ENCODE measurements at places on chromosomes 16 and 17.
A peak's percentile ranks its signal among the peaks of the same experiment; 100 is the strongest.

GRCh38 chr16:29148867-29149272 is 164.0 kb downstream of the LAT start:
- peak; percentile 36 for DNase-seq

- no peak for DNase-seq
Observed at GRCh38 chr17:67025216-67025792, 19.1 kb upstream of the CACNG1 start.

DNA sequence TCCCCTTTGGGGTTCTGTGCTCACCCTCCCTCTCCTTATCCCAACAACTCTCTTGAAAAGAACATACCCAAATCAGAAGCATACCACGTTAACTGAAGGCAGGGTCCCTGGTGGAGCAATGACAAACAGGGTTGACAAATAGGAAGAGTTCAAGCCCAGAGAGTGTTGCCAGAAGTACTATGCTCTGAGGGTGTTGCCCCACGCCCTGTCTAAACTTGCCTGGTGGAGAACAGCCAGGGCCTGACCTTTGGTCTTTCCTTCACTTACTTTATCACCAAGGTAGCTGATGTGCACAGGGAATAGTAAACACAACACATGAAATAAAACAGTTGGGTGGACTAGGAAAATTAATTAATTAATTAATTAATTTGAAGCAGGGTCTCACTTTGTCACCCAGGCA is 23.3 kb downstream of the ZNF75A start:
- DNase-seq: no peak

DNA sequence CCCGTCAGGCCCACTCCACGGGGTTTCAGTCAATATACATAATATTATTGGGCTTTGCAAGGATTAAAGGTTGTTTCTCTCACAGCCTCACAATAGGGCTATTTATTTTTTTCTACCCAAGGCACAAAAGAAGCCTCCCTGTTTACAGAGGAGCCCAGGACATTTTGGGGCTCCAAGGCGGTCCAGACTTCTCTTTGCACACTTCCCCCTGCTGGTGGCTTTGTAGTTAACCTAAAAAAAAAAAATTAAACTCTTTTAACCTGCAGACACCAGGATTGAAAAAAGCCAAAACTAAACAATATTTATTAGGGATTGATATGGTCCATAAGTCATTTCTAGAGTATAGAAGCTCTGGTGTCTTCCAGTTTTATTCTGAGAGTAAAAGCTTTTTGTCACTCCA is 169.7 kb upstream of the ZFHX3 start:
- peak; percentile 16 for DNase-seq

DNA sequence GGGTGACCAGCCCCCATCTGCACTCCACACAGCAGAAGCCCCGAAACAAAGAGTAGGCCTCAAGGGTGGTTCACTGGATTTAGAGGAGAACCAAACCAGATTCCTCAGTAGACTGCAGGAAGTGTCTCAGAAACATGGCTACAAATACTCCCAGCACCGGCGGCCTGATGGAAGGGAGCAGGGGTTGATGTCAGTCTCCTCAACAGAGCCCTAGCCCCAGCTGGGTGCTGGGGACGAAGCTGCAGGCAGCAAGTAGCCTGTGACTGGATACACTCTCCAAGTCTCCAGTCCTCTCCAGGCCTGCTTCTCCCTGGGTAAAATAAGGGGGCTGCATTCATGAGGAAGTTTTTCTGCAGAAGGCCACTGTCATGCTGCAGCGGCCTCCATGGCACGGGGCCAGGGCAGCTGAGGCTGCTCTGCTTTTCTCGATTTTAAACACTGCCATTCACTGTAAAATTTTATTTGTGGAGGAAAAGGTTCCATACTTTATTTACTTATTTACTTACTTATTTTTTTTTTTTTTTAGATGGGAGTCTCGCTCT is 36.7 kb upstream of the SREBF1 start:
- DNase-seq: no peak

- no peak for DNase-seq
Observed at GRCh38 chr17:82278786-82279391, 5.4 kb upstream of the CSNK1D start.

- DNase-seq: peak; percentile 85
Observed at GRCh38 chr17:39634384-39634871, 2.5 kb upstream of the STARD3 start.

- DNase-seq: no peak
Observed at GRCh38 chr16:23061669-23062068, 87.6 kb downstream of the USP31 start.

DNA sequence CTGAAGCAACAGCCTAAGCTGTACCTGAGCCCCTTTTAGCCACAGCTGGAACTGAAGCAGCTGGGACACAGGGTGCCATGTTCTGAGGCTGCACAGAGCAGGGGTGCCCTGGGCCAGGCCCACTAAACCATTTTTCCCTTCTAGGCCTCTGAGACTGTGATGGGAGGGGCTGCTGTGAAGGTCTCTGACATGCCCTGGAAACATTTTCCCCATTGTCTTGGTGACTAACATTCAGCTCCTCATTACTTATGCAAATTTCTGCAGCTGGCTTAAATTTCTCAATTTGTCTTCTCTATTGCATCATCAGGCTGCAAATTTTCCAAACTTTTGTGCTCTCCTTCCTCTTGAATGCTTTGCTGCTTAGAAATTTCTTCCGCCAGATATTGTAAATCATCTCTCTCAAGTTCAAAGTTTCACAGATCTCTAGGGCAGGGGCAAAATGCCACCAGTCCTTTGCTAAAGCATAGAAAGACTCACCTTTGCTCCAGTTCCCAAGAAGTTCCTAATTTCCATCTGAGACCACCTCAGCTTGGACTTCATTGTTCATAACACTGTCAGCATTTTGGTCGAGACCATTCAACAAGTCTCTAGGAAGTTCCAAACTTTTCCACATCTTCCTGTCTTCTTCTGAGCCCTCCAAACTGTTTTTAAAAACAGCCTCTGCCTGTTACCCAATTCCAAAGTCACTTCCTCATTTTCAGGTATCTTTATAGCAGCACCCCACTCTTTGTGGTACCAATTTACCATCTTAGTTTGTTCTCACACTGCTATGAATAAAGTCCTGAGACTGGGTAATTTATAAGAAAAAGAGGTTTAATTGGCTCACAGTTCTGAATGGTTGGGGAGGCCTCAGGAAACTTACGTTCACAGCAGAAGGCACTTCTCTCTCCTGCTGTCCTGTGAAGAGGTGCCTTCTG is 49.8 kb downstream of the TMEM100 start:
- peak; percentile 15 for DNase-seq

GRCh38 chr16:78926723-78927210 is 673.8 kb downstream of the MAF start:
- no peak for DNase-seq

GRCh38 chr17:65359016-65359415 is 202.4 kb downstream of the AXIN2 start:
- DNase-seq: no peak

DNA sequence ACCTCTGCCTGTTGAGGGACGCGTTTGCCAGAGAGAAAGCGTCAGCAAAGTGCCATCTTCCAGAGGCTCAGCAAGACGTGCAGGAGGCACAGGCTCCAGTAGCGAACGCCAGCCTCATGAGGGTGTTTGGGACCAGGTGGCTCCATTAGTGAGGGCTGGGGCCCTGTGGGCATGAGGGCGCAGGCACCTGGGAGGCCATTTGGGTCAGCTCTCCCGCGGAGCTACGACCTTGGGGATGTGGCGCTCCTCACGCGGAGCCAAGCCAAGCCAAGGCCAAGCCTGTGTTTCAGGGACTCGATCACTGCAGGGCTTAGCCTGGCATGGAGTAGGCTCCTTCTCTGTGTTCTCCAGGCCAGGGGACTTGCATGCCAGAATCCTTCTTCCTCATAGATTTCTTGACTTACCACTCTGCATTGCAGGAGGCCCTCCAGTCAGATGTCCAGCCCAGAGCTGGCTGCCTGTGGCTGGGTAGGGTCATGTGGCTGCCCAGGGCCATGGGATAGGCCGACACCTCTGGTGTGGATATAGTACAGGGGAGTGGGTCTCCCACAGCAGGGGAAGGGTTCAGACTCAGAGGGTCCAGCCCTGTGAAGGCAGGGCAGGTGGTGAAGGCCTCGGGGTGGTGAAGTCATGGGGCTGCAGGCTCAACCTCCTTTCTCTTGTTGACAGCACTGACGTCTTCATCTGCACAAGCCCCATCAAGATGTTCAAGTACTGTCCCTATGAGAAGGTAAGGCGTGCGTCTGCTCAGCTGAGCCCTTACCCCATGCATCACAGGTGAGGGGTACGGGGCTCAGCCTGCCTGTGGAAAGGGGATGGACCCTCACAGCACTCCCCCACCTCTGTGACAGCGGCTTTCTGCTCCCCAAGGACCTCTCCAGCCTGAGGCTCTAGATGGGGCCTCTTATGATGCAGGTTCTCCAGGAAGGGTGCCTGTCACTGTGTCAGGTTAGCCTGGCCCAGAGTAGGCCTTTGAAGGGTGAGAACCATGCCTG is 19.6 kb downstream of the NT5M start:
- no peak for DNase-seq

DNA sequence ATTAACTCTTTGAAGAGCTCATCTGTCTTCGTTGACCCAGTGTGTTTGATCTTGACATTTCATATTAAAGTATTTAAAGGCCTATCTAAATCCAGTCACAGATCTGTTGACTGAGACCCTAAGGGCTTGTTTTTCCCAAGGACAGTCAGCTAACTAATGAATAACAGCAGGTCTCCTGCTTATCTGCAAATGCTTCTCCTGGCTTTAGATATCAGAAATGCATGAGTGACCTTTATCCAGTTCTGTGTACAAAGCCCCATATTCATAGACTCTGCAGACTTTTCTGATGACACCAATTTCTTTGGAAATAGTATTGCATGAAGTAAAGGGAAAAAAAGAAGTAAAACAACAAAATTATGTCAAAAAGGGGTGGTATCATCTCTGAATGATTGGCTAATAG is 70.3 kb downstream of the YPEL2 start:
- no peak for DNase-seq

GRCh38 chr16:55144651-55145050 is 179.4 kb upstream of the IRX6 start:
- DNase-seq: no peak

DNA sequence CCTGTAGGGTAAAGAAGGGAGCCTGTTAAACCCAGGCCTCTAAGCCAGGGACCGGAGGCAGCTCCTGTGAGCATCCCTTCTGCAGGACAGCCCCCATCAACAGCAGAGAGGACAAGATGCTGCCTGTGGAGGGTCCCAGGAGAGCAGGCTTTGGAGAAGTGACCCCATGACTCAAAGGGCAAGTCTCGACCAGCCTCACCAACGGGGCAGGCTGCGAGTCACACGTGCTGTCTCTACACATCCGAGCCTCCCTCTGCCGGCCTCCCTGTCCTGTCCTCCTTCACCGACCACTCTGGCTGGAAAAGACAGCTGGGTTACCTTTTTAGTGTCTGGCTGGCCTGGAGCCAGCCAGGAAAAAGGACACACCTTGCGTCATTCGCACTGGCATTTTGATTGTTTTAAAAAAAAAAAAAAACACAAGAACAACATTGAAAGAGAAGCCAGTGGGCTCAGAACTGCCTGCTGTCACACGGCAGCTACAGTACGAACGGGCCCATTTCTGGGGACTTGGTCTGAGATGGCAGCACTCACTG is 74.5 kb upstream of the RCVRN start:
- DNase-seq: no peak

DNA sequence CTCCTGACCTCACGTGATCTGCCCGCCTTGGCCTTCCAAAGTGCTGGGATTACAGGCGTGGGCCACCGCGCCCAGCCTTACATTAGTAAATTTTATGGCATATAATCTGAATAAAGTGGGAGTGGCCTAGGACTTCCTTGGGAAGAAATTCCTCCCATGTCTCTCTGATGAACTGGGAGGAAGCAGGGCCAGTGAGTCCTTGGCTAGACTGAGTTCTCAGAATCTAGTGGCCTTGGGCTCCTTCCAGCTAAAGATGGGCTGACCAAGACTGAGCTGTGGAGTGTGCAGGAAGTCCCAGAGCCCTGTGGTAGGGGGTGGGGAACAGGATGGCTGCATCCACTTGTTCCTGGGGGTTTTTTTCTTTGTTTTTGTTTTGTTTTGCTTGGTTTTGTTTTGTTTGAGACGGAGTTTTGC is 10.0 kb upstream of the NAGLU start:
- no peak for DNase-seq

DNA sequence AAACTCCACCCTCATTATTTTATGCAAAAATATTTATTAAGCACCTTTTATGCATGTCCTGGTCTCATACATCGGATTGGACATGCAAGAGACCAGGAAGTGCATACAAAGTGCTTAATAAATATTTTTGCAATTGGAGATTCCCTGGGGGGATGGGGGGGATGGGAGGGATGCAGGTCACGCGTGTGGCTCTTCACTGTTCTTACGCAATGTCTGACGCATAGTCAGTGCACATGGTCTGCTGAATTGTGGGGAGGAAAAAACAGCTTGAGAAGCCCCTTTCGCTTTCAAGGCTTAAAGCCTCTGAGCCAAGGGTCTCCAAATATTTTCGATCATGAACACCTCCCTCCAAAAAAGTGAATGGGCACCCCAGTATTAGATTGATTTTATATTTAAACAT is 96.7 kb upstream of the XYLT1 start:
- no peak for DNase-seq

DNA sequence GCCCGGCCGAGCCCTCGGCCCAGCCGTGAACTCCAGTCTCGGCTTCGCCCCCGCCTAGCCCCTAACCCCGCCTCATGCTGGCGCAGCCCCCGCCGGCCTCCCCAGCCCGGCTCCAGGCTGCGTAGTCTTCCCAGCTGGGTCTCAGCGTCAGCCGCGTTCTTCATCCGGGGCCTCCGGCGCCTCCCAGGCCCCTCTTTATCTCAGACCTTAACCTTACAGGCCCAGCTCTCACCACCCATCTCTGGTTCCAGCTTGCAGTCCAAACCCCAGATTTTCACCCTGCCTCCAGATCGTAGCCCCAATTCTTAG is at the start of gene PROCA1:
TSS of gene PROCA1 (minus strand) at position 166 of the 309 bp plus-strand sequence. CDS start 228 bp downstream, outside the sequence.
- DNase-seq: peak; percentile 78

- DNase-seq: no peak
Observed at GRCh38 chr16:27387724-27388123, 14.2 kb upstream of the IL21R start.

GRCh38 chr16:2761886-2762583 is 9.6 kb downstream of the SRRM2 start:
- DNase-seq: no peak

- DNase-seq: peak; percentile 49
Observed at GRCh38 chr17:28744972-28745785, 1.4 kb downstream of the TRAF4 start.

GRCh38 chr17:21193031-21193430 is 20.9 kb downstream of the TMEM11 start:
- no peak for DNase-seq

DNA sequence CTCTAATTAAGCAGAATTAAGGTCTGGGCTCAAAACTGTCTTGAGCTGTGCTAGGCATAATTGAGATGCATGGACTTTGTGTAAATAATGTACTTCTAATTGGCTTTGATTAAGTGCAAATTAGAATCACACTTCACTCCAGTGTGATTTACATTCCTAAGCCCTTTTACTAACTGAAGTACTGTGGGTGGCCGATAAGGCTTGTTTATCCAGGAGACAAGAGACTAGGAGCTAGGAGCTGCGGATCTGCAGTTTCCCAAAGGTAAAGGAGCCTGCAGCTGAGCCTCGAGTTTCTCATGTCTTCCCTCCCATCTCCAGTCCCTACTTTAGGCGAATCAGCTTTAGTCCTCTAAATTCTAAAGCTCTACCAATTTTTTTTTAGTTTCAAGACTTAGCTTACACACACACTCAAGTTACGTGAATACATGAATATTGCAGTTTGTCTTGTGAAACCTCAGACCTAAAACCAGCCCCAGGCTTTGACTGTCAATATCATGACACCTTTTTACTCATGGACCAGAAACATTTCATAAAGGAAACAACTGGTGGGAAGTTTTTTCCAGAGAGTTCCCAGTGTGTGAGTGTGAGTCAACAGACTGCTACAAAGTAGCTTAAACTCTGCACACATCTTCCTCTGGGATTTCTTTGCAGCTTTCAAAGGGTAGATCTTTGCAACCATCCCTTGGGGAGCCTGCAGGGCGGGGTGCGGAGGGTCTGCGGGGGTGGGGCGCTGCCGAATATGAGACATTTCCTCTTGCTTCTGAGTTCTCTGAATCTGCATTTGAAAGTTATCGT is 113.9 kb upstream of the TBX2 start:
- DNase-seq: no peak

All from hematopoietic multipotent progenitor cell treated with erythropoietin and hydrocortisone succinate and interleukin-3 and kit ligand, for 6 days (in vitro differentiated cells).